ENCODE measurements at places on chromosomes 5 and 9.

DNA sequence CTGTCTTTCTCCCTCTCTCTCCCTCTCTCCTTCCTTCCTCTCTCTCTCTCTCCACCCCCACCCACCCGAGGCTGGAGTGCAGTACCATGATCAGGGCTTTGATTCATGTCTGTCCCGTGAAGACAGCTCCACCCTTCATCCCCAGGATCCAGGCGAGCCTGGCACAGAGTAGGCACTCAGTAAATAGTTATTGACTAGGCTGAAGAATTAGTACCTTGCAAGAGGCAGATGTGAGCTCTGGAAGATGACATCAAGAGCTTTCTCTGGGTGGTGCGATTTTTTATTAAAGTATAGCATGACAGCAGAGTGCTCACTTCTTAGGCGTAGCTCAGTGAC, 24.0 kb upstream of the WDR38 start:
- no peak for DNase-seq

DNA sequence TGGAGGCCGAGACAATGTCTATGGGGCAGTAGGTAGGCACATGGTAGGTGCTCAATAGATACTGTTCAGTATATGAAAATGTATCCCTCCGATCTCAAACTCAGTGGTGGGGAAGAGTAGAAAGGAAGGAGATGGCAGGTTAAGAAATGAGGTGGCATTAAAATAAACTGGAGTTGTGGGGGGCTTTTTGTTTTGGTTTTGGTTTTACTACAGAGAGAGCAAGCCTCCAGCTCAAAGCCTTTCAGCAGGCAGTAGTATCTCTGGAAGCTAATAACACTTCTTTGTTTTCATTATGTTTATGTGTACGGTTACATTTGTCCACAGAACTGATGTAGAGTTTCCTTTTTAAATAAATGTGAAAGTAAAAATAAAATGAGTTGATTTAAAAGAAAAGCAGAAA, 8.6 kb downstream of the MFAP3 start:
- no peak for DNase-seq

- no peak for DNase-seq
Observed at GRCh38 chr5:115402822-115403577, 106.5 kb upstream of the CCDC112 start.

GRCh38 chr5:175680020-175680419, 22.1 kb downstream of the HRH2 start:
- DNase-seq, result no peak

DNA sequence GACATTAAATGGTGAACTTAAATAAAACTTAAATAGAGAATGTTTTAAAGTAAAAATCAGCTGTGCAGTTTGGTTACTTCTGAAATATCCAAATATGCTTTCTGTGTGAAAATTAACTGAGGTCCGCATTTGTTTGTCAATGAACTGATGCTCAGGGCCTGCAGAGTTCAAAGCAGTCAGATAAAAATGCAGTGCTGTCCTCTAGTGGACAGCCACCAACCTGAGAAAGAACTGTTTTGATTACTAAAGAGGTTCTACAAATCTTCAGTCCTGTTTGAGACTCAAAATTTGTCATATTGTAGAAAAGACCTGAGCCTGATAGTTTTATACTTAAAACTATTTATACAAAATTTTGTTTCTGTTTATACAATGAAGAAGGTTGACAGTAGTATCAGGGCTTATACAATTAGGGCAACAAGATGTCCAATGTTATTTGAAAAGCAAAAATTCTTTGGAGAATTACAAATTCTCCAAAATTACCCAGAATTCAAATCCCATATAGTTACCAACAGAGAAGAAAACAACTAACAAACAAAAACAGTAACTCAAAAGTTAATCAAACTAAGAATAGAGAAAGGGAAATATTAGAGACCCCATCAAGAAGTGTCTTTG, 232.3 kb upstream of the TBCA start:
- peak; percentile 55 for DNase-seq

GRCh38 chr5:92885950-92886349, 695.1 kb downstream of the NR2F1-AS1 start:
- no peak for DNase-seq

GRCh38 chr5:116747881-116748280, 173.3 kb upstream of the SEMA6A start:
- DNase-seq, result no peak

DNA sequence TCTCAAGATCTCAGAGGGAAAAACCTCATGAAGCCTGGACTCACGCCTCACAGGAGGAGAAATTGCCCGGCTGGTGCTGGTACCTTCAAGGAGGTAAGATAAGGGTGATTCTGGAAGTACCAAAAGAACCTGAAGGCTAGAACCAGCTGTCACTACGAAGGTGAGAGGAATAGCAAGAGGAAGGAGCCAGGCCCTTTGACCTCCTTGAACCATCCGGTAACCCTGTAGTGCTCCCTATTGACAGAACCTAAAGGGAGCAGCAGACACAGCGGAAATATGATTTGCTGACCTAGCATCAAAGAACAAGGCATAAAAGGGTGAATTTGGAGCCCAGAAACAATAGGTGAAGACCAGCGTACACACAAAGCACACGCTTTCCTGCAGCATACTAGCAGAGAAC, 92.2 kb downstream of the DOCK8 start:
- peak; percentile 63 for DNase-seq

- no peak for DNase-seq
Observed at GRCh38 chr5:45271626-45272025, 424.6 kb downstream of the HCN1 start.

DNA sequence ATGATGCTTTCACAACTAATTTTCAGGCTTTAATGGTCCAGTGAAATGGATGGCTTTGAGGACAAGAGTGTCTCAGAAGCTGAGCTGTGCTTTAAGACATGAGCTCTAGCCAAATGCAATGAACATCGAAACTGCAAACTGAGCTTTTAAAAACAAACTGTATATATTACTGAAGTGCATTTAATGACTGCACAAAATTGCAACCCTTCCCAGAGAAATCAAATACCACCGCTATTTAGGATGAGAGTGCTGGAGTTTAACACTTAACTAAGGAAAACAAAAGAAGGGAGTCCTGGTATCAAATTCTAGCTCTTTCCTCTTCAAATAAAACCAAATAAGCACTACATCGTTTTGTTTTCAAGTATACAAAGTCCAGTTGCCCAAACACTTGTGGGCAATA, 163.9 kb downstream of the SLF1 start:
- DNase-seq, result no peak

DNA sequence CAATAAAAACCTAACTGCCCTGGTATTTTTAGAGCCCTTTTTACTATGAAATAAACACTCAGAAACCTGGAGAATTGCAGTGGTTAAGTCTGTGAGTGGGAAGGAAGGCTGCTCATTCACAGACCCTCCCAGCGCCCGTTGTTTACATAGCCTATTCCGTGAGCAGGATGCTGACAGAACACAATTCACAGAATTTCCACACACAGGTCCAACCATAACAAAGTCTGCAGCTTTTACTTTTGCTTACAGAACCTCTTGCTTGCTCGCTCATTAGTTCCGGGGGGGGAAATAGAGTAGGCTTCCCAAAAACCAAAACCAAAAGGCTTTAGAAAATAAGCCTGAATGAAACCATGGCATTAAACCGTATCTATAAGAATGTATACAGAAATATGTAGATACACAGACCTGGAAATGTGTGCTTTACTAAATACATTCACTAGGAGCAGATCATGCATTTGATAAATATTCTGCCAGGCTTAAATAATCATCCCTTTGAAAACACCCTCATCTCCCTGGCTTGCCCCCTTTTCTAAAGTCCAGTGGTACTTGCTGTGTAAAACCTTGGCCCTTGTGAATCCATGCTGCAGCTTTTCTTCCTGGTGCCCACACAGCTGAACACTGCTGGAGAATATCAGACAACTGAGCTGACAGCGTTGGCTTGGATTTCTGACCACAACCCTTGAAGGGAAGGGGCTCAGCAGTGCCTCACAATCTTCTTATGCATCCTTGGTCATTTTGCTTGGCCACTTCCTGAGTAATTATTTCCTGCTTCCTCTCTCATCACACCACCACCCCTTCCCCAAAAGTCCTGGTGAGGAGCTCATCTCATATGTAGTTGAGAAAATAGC, 128.0 kb downstream of the FANCC start:
- peak; percentile 60 for DNase-seq

DNA sequence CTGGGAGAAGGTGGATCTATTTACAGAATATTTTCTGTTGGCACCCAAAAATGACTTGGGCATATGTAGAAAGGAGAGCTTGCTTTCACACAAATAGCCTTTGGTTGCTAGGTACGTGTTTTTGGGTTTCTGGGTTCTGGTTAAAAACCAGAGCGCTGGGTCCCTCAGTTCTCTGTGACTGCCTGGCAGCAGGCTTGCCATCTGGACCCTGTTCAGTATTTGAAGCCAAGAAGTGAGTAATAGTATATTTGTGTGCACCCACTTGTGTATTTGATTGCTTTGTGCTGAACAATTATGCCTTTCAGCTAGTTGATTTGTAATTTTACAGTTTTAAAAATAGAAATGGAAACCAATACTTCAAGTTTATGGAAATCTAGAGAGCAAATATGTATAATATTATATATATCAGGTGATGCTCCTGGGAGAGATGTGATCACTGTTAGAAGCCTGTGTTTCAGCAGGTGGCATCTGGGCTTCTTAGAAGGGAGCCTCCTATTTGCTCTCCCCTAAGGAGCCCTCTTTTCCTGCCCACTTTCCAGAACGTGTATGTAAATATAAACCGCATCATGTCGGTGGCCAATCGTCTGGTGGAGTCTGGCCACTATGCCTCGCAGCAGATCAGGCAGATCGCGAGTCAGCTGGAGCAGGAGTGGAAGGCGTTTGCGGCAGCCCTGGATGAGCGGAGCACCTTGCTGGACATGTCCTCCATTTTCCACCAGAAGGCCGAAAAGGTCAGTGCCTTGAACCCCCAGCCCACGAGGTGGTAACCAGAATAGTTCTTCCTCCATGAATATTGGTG, 153.6 kb downstream of the TRIO start:
- no peak for DNase-seq

- peak; percentile 29 for DNase-seq
Observed at GRCh38 chr5:178327931-178328711, 95.5 kb upstream of the PHYKPL start.

GRCh38 chr5:60675286-60675685, 24.7 kb downstream of the DEPDC1B start:
- no peak for DNase-seq
